ENCODE measurements at places on chromosomes 12 and 14.

DNA sequence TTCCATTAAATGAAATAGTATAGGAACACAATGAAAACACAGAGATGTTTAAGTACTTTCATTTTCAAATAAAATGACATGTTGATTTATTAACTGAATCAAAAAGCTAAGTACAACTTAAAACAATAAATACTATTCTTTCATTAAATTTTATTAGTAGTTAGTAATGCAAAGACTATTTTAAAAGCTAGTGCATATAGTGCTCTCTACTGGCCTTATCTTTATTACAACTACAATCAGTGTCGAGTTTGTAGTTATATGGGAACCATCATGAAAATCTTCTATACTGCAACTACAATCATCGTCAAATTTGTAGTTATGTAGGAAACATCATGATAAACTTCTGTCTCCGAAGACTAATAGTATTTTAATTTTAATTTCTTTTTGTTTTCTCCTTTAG lies 8.9 kb upstream of the LIN7A start:
- no peak for DNase-seq

- no peak for DNase-seq
Measured at GRCh38 chr14:75568791-75569190, 9.6 kb upstream of the FLVCR2 start.

DNA sequence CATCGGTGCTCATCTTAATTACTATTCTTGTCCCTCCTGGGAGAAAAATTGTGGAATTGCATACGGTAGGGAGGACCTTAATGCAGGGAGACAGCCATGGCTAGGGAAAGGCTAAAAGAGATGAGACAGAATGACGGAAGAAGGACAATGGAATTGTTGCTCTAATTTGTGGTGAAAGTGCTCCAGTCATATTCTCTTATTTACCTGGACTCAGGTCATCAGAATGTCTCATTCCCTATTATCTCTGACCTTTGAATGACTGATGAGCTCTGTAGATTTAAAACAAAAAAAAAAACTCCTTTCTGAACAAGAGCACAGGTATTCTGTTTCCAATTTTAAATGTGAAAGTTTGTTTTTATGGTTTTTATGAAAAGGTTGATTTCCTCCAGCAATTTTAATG lies 8.6 kb upstream of the EPS8 start:
- no peak for DNase-seq

GRCh38 chr14:54621686-54622085 lies 54.8 kb downstream of the SAMD4A start:
- no peak for DNase-seq

DNA sequence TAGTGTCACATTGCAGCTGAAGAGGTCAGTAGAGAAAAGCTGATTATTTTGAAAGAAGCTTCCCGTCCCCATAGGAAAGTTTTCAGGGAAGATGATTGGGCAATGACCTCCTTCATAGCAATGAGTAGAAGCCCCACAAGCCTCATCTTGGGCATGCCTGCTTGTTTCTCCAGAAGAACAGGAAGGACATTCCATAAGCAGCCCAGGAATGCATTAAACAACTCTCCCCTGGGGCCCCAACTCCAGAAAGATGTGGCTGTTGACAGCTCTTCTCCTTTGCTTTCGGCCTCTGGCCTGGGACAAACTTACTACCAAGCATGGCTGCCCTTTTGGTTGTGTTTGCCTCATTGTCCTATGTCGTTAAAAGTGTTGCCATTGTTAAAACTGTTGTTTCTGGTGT lies 5.7 kb upstream of the VDR start:
- DNase-seq: no peak
